ENCODE measurements at places on chromosomes 12 and 14.

- DNase-seq: no peak
Measured at GRCh38 chr12:102645968-102646367, 165.6 kb upstream of the IGF1 start.

- no peak for DNase-seq
Measured at GRCh38 chr14:105465209-105466031, 9.2 kb upstream of the CRIP2 start.

GRCh38 chr12:22333713-22334409 lies 646 bp downstream of the ST8SIA1 start:
- no peak for DNase-seq

- no peak for DNase-seq
Measured at GRCh38 chr12:67802731-67803130, 154.2 kb downstream of the DYRK2 start.

DNA sequence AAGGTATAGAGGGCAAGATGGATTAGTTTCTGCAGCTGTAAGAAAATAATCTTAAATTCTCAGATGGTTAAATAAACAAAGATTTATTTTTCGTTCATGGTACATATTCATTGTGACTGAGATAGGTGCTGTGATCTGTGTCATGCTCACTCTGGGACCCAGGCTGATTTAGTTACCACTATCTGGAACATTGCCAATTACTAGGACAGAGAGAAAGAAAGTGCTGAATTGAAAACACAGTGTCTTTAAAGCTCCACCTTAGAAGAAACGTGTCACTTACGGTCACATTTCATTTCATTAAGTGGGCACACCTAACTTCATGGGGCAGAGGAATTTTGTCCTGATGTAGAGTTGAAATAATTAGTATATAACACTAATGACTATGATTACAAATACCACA lies 430.0 kb downstream of the CCDC91 start:
- no peak for DNase-seq

DNA sequence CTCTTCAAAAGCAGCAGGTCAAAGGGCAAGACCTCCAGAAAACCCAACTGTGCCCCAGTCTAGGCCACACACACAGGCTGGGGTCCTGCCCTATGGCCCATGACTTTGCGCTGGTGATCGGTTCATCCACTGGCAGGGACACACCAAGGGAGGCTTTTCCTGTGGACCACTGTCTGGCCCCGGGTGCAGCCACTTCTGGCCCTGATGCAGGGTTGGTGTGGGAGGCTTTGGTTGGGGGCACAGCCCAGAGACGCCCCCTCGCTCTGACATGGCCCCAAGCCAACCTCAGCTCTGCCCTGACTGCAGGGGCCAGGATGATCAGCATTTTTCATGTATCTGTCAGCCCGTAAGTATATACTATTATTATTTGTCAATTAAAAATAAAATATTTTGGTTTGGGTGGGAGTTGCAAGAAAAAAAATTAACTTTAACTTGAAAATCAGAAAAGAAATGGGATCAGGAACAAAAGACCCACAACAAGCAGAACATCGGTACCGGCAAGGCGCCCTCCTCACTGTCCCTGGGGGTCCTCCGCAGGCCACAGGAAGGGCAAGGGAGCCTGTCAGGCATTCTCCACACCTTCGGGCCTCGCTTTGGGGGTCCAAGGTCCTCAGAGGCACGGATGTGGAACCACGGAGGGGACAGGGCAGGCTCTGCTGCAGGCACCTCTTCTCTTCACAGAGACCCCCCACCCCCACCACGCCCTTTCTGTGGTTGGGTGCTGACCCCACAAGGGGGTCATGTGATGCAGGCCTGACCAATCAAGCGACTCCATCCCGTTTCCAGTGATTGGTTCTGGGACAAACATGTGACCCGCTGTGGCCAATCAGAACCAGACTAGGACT lies 181.5 kb upstream of the SFSWAP start:
- DNase-seq: no peak

DNA sequence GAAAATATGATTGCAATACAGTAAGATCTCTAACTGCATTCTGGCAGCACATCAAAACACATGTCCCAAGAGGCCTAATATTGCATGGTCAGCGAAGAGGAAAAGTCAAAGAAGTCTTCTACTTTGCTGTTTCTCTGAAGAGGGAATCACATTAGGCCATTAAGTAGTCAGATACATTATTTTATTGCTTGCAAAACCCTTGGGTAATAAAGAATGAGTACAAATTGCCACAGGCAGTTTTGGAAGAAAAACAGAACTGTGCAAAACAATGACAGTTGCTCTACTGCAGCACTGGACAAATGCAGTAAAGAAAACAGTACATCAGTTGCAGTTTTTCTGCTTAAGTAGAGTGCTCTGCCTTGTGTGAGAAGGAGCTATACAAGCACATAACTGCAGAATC lies 211.9 kb downstream of the MED13L start:
- peak; percentile 11 for DNase-seq

- no peak for DNase-seq
Measured at GRCh38 chr12:121112496-121112895, 20.2 kb upstream of the P2RX7 start.

- no peak for DNase-seq
Measured at GRCh38 chr14:28157887-28158791, 608.4 kb upstream of the FOXG1 start.

DNA sequence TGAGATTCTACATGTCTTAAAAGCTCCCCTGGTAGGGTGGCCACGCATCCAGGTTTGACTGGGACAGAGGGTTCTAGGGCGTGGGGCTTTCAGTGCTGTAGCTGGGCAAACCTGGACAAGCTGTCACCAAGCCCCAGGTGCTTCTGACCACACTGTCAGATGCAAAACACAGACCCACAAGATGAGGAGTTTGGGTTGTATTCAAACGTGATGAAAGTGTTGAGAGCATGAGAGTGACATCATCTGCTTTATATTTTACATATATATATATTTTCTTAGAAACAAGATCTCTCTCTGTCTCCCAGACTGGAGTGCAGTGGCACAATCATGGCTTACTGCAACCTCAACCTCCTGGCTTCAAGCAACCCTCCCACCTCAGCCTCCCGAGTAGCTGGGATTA lies 210.1 kb downstream of the DPF3 start:
- DNase-seq: no peak

DNA sequence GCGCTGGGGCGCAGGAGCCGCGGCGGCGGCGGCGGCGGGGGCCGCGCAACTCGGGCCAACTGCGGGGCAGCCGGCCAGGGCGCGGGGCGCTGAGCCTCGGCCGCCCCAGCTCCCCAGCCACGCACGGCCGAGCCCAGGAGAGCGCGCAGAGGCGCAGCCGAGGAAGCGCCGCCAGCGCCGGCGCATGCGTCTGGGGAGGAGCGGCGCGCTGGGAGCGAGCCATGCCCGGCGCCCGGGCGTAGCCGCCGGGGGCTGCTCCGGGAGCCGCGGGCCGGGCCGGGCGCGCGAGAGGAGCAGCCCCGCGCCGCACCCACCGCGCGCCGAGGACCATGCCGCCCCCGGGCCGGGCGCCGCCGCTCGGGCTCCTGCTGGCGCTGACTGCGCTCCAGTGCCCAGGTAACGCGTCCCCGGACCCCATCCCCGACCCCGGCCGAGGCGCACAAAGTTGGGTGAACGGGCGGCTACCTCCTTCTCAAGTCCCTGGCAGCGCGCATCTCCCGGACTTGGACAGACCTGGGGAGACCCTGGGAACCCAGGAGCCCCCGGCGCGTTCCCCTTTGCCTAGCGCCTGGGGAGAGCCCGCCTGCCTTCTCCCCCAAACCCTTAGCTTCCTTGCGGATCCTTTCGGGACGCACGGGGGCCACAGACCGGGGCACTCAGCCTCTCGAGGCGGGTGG lies 121.4 kb downstream of the AACS start:
- DNase-seq: no peak

GRCh38 chr12:69059465-69060457 lies 126.8 kb upstream of the CPM start:
- peak; percentile 70 for DNase-seq

DNA sequence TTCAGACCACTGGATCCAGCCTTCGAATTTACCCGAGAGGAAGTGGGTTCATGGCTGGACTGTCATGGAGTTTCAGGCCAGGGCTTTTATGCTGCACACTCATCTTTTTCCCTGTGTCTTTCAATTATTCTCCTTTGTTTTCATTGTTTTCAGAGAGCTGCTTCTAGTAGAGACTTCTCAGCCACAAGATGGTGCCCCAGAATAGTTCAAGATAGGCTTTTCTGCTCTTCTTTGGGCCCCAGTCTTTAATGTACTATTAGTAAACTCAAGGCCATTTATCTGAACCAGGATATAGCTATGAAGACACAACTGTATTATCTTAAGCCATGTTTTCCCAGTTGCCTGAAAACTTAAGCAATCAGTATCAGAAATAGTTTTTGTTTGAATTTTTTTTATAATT lies 30.4 kb upstream of the PSMA6 start:
- DNase-seq: no peak

GRCh38 chr12:116547955-116548501 lies 11.2 kb upstream of the MAP1LC3B2 start:
- DNase-seq: no peak

- no peak for DNase-seq
Measured at GRCh38 chr12:8914716-8915526, 612 bp downstream of the PHC1 start.

- DNase-seq: no peak
Measured at GRCh38 chr14:77458249-77458950, 507 bp downstream of the AHSA1 start.

- DNase-seq: no peak
Measured at GRCh38 chr12:108995370-108995992, 25.4 kb downstream of the SVOP start.

DNA sequence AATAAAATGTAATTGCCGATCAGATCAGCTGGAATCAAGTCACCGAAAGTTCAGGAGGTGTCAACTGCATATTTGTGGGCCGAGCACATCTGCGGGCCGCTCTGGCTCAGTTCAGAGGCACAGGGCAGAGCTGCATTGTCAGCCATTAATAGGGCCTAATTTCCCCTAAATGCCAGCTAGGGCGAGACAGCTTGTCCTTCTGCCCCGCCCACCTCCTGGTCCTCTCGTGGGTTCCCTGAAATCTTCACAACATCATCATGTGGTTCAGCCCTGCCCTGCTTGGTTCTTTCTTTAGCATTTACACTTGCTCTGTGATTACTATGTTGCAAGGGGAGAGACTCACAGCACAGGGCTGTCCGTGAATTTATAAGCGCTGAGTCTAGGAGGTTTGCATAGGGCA lies 148.9 kb downstream of the CHST11 start:
- DNase-seq: peak; percentile 4

DNA sequence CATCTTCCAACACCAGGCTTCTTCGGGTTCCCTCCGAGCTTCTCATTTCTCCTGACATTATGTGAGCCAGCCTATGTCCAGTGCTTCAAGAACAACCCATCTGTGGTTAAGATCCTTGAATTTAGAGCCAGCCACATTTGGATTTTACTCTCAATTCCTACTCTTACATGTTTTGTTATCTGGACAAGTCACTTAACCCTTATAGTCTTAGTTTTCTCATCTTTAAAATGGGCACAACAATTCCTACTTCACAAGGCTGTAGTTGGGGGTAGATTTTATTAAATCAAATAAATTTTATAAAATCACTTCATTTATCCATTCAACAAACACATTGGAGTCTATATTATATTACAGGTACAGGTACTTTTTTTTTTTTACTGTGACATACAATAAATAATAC lies 105.5 kb upstream of the SLC38A2 start:
- DNase-seq: no peak

- no peak for DNase-seq
Measured at GRCh38 chr12:68007033-68007432, 17.8 kb downstream of the IFNG-AS1 start.

Measured in BJ (cell line).